NCI-H2107 (cell line): ENCODE measurements at places on chromosomes 5 and 9.

GRCh38 chr9:128503870-128504269 is 649 bp upstream of the GLE1 start:
- DNase-seq = no peak

GRCh38 chr9:116928884-116929283 is 241.8 kb downstream of the TRIM32 start:
- no peak for DNase-seq

DNA sequence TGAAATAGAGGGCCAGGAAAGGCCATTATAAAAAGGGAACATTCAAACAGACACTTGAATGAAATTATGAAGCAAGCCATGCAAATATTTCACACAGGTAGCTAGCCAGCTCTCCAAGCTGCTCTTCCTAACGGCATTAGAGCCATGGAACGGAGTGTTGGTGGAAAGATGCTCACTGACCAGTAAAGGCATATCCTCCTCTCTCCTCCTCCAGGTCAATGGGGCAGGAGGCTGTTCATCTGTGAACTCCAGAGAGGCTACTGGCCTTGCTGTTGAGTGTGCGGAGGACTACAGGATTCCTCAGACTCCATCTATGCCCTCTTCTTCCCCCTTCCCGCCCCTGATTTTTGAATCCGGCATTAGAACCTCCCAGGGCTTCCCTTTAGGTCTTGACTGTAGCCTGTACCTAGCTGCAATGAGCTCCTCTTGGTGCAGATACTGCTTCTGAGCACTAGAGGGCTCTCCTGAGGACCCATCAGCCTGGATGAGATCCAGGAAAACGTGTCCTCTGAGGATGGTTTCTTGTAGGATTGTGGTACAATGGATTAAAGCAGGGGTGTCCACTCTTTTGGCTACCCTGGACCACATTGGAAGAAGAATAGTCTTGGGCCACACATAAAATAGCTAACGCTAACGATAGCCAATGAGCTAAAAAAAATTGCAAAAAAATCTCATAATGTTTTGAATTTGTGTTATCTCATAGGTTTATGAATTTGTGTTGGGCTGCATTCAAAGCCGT is 162.2 kb downstream of the SREK1 start:
- peak; percentile 14 for DNase-seq

DNA sequence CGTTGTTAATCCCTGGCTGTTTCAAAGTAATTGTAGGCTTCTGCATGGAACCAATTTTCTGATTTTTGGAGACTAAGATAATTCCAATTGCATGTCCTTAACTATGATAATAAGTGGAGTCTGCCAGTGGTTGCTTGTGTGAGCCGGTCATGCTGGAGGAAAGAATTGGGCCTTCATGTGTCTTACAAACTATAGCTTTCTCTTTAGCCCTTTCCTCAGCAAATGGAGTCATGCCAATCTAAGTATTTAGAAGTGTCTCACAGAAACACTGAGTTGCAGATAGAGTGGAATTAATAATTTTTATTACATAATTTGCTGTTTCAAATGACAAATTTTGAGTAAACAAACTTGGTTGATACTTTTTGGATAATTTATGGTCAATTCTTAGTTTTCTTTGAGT is 200.4 kb downstream of the FBXL7 start:
- no peak for DNase-seq

DNA sequence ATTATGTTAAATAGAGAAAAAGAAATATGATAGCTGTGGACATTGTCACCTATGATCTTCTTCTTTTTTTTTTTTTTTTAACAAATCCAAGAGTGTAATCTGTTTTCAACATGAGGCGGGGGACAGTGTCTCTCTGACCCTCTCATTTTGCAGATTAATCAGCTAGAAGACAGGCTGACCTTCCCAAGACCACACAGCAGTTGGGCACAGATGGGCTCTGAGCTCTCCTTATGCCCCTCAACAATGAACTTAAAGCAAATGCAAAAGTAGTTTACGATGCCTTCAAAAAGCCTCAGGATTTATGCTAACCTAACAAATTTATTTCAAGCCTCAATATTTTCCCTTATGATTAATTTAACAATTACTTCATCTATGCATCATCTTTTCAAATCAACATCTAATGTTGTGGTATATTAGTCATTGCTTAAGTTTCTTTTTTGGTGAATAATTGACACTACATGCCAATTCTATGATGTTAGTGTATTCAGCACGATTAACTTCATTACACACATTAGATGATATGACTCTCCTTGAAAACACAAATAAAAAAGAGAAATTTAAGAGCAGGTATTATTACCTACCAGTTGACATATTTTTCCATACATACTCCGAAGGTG is 7.4 kb downstream of the NFIL3 start:
- no peak for DNase-seq

DNA sequence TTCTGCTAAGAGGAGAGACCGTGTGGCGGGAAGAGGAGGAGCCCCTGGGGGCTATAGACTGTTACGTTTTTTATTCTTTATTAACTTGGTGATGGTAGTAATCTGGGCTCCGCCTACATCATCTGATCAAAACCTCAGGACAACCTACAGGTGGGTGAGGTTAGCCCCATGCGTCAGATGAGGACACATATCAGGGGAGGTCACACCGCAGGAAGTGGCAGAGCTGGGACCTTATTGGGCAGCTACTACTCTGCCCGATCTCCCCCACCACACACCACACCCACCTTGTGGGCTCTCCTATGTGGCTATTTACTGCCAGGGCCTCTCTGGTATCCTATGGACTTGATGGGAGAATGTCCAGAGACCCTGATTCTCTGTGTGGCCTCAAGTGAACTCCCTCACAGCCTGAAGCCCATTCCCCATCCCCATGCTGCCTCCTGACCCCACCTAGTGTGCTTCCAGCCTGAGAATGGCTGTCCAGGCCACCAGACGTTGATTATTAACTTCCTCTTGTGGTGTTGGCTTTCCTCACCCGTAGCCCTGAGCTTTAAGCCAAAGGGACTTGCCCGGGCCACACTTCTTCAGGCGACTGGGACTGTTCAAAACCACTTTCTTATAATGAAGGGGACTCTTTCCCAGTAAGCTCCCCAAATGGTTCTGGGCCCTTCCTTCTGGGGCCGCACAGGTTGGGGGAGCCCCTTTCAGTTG is 8.2 kb downstream of the UNC5A start:
- DNase-seq = no peak

DNA sequence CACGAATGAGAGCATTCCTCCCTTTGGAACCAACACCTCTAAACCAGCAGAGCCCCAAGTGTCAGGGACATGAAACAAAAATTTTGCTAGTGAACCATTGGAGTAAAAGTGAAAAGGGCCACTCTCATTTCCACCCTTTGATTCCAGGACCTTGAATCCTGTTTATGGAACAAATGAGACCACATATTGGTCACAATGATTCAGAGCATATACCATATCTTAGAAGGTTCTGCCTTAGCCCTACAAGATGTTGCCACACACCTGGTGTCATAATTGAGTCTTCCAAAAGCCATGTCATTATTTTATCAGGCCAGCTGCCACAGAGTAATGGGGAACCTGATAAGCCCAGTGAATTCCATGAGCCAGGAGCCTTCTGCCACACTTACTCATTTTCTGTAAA is 66.3 kb upstream of the ZBTB43 start:
- no peak for DNase-seq

DNA sequence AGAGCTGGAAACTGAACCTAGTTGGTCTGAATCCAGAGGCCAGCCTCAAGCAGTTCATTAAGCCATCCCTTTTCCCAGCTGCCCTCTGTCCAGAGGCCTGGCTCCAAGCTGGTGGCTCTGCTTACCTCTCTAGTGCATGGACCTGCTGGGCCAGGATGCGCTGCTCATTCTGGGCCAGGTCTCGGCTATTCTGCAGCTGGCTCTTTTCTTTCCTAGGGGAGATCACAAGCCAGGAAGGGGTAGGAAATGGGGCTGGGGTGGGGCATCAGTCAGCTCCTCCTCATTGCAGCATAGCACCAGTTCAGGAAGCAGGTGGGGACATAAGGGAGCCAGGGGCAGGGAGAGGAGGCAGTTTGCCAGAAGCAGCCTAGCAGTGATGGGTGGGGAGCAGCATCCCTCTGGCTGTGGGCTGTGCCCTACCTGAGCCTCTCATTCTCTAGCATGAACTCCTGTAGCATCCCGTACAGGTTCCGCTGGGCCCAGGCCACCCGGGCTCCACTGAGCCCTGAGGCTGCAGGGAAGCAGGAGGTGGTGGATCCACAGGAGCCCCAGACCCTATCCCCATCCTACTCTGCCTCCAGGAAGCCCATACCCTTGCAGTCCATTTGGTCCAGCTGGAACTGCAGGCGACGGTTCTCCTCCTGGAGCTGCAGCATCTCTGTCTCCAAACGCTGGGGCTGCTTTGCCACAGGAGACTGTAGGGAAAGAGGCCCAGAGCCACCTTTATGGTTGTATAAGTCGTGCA is 5.2 kb downstream of the KIF12 start:
- no peak for DNase-seq

DNA sequence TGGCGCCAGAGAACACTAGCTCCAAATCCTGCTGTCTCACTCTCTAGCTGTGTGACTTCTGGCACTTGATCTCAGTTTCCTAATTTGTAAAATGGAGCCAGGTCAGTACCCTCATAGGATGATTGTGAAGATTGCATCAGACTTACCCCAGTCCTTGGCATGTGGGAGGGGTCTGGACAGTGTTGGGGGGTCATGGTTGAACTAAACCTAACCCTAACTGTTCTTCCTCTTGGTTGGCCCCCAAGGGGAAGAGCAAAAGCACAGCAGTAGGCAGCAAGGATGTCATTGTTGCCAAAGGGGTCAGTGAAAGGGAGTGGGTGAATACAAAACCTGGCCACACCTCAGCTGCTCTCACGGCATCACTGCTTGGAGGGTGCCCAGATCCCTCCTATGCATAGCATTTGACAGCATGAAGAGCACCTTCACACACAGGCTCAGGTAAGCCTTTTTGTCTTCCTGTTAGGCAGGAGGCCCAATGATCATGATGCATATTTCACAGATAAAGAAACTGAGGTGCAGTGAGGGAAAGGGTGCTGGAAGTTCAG is 15.7 kb upstream of the CXCL14 start:
- DNase-seq = no peak

GRCh38 chr5:158414333-158414762 is 555.4 kb upstream of the CLINT1 start:
- DNase-seq = no peak

GRCh38 chr5:125607018-125607417 is 816.2 kb upstream of the GRAMD2B start:
- no peak for DNase-seq

GRCh38 chr9:93081931-93082330 is 14.1 kb upstream of the CARD19 start:
- no peak for DNase-seq

DNA sequence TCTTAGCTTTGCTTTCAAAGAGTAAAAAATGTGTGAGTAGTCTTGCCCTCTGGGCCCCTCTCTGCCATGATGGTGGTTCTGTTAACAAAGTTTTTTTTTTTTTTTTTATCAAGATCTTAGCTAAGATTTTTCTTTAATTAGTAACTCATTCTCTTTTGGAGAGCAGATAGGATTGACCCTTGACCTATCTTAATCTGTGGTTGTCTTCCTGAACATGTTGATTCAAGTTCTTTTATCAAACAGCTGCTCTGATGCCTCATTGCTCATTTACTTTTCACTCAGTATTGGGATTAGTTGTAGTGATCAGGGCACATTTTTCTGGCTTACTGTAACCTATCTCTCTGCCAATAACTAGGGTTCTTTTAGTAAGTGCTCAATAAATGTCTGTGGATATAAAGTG is 106.3 kb downstream of the PCSK5 start:
- no peak for DNase-seq

DNA sequence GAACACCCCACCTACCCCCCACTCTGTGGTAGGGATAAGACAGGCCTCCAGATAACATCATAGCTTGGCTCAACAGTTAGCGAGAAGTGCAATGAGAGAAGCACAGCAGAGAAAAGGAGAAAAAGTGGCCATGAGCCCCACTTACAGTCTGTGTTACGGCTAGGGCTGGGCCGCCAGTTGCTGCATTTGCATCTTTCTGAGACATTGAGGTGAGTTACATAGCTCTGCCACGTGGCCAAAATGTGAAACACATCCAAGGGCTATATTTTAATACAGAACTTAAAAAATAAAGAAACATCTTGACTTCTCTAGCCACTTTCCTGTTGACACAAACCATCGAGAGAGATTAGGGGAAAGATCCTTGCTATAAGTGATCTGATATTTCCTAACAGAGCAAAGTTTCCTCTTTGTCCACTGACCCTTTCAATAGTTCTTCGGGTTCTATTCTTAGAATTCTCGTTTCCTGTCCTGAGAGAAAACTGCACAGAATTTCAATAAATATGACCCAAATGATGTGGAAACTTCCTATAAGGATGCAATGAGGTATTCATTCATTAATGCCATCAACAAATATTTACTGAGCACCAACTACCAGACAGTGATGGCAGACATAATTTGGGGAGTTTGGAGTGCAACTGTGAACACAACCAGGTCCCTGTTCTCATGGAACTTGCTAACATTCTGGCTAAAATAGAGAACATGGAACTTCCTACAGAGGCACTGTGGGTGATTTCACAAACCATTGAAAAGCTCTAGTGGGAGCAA is 3.2 kb upstream of the TLE4 start:
- DNase-seq = no peak

- DNase-seq = no peak
Measured at GRCh38 chr5:72138943-72139521, 31.8 kb downstream of the MAP1B start.

DNA sequence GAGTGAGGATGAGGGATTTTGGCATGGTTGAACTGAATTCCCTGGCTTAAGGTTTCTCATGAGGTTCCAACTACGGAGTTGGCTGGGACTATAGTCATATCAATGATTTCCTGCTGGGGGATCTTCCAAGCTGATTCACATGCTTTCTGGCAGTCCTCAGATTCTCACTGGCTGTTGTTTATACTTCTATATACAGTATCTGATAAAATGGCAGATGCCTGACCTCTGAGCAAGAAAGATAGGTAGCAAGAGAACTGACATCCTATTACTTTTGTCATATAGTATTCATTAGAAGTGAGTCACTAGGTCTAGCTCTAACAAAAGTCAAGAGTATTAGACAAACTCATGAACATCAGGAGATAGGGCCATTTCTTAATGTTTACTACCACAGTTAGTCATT is 440.9 kb upstream of the EDIL3 start:
- no peak for DNase-seq

DNA sequence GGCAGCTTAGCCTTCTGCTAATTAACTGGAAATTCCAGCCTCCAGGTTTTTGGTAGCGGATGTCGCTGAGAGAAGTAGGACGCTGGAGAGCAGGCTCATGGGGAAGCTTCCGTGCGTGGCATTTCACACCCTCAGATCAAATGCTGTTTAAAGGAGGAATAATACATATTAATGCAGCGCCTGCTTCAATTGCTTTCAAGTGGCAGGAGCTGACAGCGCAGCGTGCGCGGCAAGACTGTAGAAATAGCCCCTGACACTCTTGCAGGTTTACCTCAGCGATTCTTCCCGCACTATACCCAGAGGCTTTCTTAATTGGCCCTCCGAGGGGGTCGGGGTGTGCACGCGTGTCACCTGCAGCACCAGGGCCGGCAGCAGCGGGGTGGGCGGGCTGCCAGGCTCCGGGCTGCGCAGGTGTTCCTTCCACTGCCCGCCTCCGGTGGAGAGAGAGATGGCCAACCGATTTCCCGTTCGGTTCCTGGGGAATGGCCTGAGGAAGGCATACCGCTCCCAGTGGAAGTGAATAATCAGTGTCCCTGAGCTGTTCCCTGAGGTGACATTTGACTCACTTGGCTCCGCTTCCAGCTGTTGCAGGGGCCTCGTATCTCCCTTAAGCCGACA is 427.9 kb downstream of the KCTD16 start:
- peak; percentile 41 for DNase-seq

- DNase-seq = no peak
Measured at GRCh38 chr9:134995792-134996120, 78.0 kb upstream of the FCN1 start.
